Smooth muscle cell of bladder (primary cell): ENCODE measurements at places on chromosomes 4 and X. TPM values are rescaled to one million over a fixed set of nuclear protein-coding genes. Genes with fewer than 3 reads are reported as not detected.

ERCC6L gene
- total RNA-seq: 0.28 TPM in 2 replicates

ARMCX4 gene
- total RNA-seq: 4.1 and 4.8 TPM in 2 replicates

GYPA gene
- total RNA-seq: not detected in 2 replicates

AFF2 gene
- total RNA-seq: under 0.01 TPM in 1 of 2 replicates, not detected in the other

AFM gene
- total RNA-seq: not detected in 2 replicates

C1GALT1C1 gene
- 28.2 and 41.1 TPM in 2 replicates for total RNA-seq
